ENCODE measurements at places on chromosomes 13 and 19.

GRCh38 chr19:18840288-18841267 lies 8.8 kb downstream of the UPF1 start:
- no peak for DNase-seq

DNA sequence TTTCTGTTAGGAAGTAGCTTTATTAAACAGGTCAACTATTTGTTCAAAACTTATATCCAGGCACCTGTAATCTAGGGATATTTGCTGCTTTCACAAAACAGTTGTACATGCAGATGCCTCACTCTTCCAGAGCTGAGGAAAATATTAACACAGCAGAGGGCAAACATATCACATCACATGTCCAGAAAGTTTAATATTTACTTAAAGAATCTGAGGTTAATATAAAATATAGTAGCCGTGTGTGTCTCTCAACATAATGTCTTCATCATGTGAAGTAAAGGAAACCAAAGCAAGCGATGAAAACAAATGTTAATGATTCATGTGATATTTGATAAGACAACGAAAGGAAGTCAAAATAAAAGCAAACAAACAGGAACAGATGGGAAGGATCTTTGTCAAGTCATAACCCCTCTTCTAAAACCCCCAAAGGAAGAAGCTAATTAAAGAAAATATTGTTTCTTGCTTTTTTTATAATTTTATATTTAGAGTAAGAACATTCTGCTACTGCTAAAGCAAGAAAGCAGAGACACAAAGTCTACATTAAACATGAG lies 418.8 kb downstream of the DACH1 start:
- DNase-seq: no peak

- peak; percentile 2 for DNase-seq
Observed at GRCh38 chr13:59690857-59691500, 472.7 kb downstream of the DIAPH3 start.

DNA sequence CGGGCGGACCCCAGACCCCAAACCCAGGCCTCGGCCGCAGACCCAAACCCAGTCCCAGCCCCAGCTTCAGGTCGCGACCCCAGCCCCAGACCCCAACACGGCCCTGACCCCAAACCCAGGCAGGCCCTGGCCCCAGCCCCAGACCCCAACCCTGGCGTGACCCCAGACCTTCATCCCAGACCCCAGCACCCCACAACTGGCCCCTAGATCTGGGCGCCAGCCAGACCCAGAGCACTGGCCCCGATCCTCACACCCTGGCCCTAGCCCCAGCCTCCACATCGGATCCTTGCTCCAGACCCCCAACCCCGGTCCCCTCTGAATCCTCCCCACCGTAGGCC lies 7.5 kb downstream of the MBD3 start:
- DNase-seq: no peak

DNA sequence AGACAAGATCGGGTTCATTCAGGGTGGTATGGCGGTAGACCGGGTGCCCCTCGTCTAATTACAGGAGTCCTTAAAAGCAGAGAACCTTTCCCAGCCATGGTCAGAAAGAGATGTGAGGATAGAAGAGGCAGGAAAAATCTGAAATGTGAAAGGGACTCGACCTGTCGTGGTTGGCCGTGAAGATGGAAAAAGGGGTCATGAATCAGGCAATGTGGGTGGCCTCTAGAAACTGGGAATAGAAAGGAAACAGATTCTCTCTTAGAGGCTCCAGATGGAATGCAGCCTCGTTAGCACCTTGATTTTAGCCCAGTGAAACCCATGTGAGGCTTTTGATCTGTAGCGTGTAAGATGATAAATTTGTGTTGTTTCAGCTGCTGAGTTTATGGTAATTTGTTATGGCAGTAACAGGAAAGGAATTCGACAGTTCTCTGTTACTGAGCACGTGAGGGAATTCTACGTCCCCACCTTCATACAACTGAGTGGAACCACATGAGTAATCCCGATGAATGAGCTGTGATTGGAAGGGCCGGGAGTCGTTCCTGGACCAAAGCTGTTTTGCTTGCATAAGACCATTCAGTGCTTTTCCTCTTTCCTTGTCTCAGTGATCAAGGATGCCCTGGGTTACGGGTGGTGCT lies 11.0 kb upstream of the CA11 start:
- DNase-seq: peak; percentile 83

GRCh38 chr13:113272031-113272430 lies 25.0 kb upstream of the LAMP1 start:
- no peak for DNase-seq

GRCh38 chr13:47166336-47166735 lies 269.5 kb upstream of the HTR2A start:
- no peak for DNase-seq

GRCh38 chr19:2113439-2114211 lies 16.9 kb downstream of the IZUMO4 start:
- DNase-seq: no peak

- no peak for DNase-seq
Observed at GRCh38 chr13:104327211-104327610, 1261.0 kb upstream of the SLC10A2 start.

- no peak for DNase-seq
Observed at GRCh38 chr19:35742121-35742724, at the start of gene IGFLR1. TSS of gene IGFLR1 (minus strand) at chr19:35742452. CDS start at chr19:35741180, 1,272 bp downstream.

DNA sequence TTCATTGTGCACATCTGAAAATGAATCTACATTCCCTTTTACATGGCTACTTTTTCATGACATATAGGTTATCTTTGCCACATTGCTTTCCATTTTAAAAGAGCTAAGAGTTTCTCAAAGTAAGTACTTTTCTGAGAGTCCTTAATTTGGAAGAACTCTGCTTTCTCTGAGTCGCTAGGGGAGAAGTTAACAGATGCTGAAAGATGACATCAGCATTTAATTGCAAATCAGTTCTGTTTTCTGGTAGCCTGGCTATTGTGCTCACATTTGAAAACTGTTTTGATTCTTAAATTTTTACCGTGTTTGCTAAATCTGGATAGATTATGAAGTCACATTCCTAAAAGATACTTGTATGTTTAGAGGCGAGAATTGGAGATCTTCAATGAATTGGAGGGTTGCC lies 107.7 kb upstream of the C1QTNF9B start:
- no peak for DNase-seq

DNA sequence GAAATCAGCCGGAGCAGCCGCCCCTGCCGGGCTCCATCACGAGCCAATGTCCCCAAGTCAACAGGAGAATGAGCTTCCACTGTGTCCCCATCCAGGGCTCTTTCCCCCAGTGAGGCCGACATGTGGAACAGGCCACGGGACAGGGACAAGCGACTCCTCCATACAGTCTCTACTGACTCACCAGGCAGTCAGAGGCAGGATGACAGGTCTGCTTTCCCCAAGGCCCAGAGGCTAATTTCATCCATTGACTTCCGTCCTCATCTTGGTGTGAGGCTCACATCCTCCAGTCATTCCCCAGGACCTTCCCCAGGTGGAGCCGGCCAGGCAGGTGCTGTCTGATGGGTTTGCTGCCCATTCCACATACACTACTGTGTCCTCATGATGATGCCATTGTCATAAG lies 3.5 kb downstream of the CEACAM6 start:
- no peak for DNase-seq

GRCh38 chr19:12769689-12770088 lies 5.7 kb downstream of the HOOK2 start:
- no peak for DNase-seq

- DNase-seq: peak; percentile 77
Observed at GRCh38 chr13:42486711-42487198, 87.2 kb upstream of the TNFSF11 start.

- DNase-seq: no peak
Observed at GRCh38 chr19:29841209-29841558, 29.4 kb downstream of the CCNE1 start.

DNA sequence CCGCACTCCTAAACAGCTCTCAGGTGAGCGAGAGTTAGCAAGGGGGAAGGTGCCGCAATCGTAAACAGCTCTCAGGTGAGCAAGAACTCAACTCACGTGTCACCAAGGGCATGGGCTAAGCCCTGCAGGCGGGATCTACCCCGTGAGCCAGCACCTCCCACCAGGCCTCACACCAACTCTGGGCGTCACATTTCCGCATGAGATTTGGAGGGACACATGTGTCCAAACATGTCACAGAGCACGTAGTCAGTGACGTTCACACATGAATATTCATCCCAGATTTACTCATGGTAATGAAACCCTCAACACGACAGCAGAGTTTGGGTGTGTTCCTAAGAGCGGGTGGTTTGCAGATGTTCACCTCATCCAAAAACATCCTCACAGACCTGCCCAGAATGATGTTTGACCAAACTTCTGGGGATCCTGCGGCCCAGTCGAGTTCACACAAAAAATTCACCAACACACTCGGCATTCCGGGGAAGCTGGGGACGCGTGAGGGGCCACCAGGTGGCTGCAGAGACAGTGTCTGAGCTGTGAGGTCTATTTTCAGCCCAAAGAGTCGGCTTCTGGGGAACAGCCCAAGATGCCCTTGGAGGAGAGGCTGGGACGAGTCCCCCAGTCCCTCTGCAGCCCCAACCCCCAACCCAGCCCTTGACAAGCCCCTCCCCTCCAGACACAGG lies 19.6 kb downstream of the C2CD4C start:
- DNase-seq: no peak

DNA sequence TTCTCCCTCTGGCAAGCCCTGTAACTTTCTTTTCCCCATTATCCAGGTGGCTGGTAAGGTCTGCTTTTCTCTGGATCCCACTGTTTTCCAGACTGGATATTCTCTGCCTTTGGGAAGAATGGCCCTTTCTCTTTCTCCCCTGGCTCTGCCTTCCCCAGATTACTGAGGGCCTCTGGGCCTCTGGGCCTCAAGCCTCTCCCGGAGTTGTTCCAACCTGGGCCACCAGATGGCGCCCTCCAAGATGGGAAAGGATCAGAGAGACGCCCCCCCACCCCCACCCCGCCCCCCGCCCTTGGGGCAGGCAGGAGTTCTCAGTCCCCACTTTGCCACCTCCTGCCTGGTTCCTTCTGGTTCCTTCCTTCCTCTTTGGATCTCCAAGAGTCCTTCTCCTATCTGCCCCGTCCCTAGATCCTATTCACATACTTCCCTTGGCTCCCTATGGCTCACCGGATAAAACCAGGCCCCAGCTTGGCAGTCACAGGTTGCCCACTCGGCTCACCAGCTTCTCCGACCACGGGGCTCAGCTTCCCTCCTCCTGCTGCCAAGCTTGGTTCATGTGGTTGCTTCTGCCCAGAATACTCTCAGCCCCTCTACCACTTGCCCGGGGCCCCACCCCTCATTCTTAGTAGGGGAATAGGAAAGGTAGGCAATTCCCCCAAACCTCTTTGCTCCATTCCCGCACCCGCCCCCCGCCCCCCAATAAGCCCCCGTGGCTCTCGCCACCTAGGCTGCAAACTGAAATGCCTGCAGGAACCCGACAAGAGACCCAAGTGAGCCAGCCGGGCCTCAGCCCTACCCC lies 13.1 kb downstream of the EPS8L1 start:
- peak; percentile 29 for DNase-seq

GRCh38 chr19:34725400-34725799 lies 8.6 kb upstream of the ZNF181 start:
- DNase-seq: no peak

DNA sequence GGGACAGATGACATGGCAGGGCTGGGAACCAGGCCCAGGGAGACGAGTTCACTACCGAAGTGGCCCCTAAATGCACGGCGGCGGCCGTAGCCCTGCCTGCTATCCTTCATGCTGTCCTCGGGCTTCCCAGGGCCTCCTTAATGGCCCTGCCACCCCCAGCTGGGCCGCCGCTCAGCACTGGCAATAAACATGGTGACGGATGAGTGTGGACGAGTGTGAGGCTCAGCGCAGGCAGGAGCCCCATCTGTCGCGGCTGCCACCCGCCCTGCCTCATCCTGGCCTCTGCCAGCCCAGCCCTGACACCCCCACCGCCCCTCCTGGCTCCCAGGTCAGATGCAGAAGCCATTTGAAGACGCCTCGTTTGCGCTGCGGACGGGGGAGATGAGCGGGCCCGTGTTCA lies 13.6 kb downstream of the PIN1 start:
- no peak for DNase-seq

GRCh38 chr13:106232681-106233080 lies 302.8 kb downstream of the EFNB2 start:
- DNase-seq: no peak

- no peak for DNase-seq
Observed at GRCh38 chr13:28541966-28542365, 47.0 kb upstream of the FLT1 start.

- DNase-seq: no peak
Observed at GRCh38 chr19:14577885-14578427, 4.9 kb upstream of the CLEC17A start.

DNA sequence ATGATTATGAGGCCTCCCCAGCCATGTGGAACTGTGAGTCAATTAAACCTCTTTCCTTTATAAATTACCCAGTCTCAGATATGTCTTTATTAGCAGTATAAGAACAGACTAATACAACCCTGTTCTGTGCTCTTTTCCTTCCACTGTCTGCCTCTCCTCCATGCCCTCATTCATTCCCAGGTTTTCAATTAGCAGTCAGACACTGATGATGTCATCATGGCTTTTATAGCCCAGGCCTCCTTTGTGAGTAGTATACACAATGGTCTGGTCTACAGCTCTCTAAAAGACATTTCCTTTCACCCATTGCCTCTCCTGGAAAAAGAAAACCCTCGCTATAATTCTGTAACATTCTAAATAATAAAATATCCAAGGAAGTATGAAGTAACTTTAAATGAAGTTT lies 25.5 kb downstream of the FGF14 start:
- DNase-seq: no peak

DNA sequence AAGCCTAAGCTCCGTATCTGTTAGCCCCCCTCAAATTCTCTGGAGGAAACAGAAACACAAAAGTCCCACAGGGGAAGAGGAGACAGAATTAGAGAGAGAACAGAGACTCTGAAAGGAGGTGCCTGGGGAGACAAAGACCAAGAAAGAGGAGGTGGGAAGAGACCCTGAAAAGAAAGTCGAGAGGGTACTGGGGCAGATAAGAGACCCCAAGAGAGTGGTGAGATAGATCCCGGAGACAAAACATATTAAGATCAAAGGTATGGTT lies 915 bp upstream of the GRWD1 start:
- no peak for DNase-seq

DNA sequence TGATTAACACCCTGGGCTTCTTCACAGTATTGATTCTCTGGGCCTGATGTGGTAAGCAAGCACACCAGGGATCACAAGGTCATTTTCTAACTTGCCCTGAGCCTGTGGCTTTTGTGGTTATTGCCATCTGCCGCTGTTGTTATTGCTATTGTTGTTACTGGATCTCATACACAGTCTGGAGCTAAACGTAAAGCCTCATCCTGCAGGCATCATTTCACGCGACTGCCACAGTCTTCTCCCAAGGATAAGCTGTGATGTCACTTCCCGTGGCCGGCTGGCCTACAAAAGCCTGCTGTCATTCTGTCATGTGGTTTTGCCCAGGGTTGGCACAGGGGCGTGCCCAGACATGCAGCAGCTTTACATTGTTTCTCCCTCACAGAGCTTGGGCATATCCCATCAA lies 154.0 kb upstream of the GPR12 start:
- peak; percentile 3 for DNase-seq

GRCh38 chr19:50198431-50199258 lies 4.8 kb upstream of the MYH14 start:
- no peak for DNase-seq
